Activated naive CD8-positive, alpha-beta T cell treated with anti-CD3 and anti-CD28 coated beads, Interleukin-2, amount 10 ng/mL, durations not matched to agents 7 days and 5 days (primary cell): ENCODE measurements at places on chromosomes 2 and 18. TPM values are rescaled to one million over a fixed set of nuclear protein-coding genes. Genes with fewer than 3 reads are reported as not detected.
A peak's percentile ranks its signal among the peaks of the same experiment; 100 is the strongest.

DNA sequence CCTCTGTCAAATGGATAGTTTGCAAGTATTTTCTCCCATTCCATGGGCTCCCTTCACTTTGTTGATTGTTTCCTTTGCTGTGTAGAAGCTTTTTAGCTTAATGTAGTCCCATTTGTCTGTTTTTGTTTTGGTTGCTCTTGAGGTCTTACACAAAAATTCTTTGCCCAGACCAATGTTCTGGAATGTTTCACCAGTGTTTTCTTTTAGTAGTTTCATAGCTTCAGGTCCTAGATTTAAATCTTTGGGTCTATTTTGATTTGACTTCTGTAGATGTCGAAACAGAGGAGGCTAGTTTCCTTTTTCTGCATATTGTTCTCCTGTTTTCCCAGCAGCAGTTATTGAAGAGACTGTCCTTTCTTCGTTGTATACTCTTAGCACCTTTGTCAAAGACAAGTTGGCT, 351.6 kb downstream of the PTPRM start:
- no peak for DNase-seq

GRCh38 chr2:144519934-144520731, at the start of gene ZEB2:
Gene ZEB2 (minus strand): TSS chr2:144520119. CDS start chr2:144517350, 2,769 bp downstream.
- peak; percentile 35 for DNase-seq

DNA sequence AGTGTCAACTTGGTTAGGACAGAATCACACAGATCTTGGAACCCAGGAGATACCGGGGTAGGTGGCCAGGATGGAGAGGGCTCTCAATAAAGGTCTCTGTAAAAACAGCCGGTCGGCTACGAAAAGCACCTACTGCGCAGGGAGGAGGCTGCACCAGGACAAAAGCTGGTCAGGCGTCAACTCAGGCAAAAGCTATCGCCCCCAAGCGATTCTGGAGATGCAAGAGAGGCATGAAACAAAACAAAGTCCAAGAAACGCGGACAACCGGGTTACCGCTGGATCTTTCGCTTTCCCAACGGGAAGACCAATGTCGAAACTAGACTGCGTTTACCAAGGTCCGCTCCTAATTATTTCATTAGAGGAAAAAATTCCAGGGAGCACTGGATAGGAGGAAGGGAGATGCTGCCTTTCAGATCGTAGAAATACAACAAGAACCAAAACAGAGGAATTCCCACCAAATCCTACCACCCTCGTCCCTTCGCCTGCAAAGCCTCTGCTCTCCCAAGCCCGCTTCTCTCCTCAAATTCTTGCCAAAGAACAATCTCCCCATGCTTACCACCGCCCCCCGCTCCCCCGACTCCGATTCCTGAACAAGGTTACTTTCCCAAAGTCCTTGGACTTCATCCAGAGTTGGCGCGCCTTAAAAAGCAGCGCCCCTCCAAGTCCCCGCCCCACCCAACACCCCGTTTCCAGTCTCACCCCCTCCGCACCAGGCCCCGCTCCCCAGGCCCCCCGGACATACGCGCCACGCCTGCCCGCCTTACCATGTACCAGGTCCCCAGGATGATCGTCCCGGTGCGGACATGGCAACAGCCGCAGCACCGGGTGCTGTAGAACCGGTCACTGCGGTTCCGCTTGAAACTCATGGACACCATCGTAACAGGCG, 539 bp downstream of the LAPTM4A start:
- peak; percentile 44 for DNase-seq

DNA sequence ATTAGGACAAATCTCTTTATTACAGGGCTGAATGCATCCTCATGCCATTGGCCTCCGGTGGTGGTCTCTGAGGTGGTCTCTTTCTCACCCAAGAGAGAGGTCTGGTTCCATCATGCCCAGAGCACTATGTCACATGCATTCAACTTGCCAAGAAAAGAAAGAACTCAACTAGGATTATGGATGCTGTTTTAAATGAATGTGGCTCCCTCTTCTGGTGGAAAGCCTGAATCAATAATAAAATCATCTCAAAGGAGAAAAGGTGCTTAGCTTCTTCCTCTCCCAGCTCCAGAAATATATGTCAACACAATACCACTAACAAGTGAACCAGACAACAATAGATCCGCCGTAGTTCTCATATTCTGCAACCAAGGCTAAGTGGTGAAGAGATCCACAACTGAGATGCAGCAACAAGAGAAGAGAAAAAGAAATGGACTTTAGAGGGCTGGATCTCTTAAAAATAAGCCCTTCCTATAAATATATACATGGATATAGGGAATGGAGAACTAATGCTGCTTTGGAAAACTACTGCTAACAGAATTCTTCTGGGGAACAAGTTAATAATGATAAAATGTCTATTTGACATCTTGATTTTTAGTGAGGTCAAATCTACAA, 396.8 kb downstream of the NCKAP5 start:
- DNase-seq: no peak

GRCh38 chr2:147467441-147467840, 377.4 kb upstream of the ACVR2A start:
- no peak for DNase-seq

EVX2 gene
- not detected for total RNA-seq

DNA sequence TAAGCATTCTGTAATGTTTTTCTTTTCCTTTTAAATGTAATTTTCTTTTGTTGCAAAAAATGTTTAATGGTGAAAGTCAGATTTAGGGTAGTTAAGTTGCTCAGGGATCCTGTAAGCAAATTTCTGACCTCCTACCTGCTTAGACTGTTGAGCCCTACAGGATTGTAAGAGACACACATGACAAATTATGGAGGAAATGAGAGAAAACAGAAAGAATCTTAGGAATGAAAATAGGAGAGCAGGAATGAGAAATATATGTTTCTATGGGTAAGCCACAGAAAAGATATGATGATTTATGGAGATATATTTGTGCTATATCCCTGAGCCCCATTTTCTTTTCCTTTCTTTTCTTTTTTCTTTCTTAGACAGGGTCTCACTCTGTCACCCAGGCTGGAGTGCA, 28.3 kb downstream of the CYBRD1 start:
- DNase-seq: no peak

KIAA2012 gene
- not detected for total RNA-seq

RAPH1 gene
- total RNA-seq: 0.58 TPM

MTLN gene
- 51.1 TPM for total RNA-seq

- no peak for DNase-seq
Observed at GRCh38 chr18:55934821-55935220, 346.8 kb upstream of the TCF4 start.

DNA sequence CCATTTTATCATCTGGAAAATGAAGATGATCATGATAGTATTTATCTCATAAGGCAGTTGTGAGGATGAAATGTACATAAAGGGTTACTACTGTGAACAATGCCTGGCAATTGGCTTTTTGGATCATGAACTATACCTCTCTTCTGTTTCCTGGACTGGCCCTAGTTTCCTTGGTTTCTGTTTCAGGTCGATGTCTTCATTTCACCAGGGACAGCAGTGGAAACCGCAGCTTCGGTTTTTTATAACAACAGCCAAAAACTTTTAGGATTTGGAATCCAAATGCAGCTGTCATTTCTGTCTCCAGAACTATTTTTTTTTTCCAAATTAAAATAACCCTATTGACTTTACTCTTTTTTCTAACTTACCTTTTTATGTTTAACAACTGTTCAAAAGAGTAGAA, 425.1 kb downstream of the RND3 start:
- no peak for DNase-seq

DNA sequence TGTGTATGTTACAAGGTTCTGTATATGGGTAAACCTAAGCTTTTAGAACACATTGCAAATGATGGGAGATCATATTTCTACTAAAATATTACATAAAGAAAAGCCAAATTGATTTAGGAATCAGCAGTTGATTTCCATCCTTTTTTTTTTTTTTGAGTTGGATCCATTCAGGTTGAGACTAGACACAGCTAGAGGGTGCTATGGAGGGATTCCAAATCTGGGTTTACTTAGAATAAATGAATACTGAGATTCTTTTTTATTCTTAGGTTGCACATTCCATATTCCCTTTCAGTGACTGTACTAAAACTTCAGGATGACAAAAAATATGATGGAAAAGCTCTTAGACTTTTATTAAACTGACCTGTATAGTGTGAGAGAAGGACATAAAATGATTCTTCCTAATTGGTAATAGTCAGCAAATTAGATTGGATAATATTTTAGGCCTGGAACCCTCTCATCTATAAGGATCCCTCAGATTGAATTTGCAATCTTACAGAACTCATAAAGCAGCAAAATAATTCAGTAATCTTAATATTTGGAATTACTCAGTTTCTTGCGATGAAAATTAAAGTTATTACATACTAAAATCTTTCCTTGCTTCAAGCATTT, 183.3 kb upstream of the SESTD1 start:
- no peak for DNase-seq

DNA sequence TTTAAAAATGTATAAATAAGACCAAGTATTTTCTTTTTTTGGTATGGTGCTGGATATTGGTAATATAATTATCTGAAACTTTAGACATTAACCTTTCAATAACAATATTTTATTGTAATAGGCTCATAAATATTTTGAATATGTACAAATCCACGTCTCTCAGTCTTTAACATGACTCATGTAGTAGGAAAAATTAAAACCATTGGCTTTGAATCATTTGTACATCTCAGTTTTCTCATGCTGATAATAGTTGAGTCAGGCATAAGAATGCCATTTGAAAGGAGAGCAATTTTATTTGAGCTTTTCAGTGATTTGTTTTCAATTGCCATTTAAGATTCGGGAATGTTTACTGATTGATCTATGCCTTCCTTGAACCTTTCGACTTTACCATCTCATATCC, 364.8 kb downstream of the TGIF1 start:
- DNase-seq: no peak

GRCh38 chr2:240247868-240248720, 107.6 kb upstream of the OTOS start:
- DNase-seq: no peak

CKAP2L gene
- total RNA-seq: 38.9 TPM

- DNase-seq: no peak
Observed at GRCh38 chr18:13910501-13910900, 4.8 kb downstream of the MC2R start.

ADCYAP1 gene
- not detected for total RNA-seq

RGPD3 gene
- not detected for total RNA-seq

DNA sequence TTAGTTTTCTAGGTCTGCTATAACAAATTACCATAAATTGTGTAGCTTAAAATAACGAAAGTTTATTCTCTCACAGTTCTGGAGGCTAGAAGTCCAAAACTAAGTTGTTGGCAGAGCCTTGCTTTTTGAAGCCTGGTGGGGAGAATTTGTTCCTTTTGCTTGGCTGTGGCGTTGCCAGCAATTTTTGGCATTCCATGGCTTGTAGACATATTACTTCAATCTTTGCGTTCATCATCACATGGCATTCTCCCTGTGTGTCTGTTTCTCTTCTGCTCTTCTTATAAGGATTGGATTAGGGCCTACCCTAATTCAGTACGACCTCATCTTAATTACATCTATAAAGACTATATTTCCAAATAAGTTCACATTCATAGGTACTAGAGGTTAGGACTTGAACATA, 217.7 kb downstream of the MBD5 start:
- no peak for DNase-seq

DNA sequence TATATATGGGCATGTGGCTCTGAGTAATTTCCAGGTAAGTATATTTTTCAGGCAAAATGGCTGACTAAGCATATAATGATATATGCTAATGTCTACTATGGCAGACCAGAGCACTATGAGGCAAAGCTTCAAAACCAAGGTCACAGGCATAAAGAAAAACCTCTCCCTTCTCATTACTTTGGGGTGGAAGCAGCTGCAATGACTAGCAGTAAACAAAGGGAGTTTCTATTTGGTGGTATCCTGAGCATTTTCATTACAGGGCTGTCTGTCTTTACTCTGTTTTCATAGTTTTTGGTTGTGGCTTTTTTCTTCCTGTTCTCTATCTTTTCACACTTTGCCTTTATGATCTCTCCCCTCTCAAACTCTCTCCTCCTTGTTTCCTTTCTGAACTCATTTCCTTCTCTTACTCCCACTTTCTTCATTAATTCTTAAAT, 15.6 kb downstream of the PDE6D start:
- DNase-seq: no peak

FIGN gene
- not detected for total RNA-seq

DSG1 gene
- not detected for total RNA-seq

TTLL4 gene
- total RNA-seq: 26.2 TPM
